Esophagus muscularis mucosa (tissue), 4 donors: ENCODE measurements at places on chromosomes 3 and 15. TPM values are rescaled to one million over a fixed set of nuclear protein-coding genes. Genes with fewer than 3 reads are reported as not detected.

The COMMD2 gene
- total RNA-seq = 17.7 TPM

DNA sequence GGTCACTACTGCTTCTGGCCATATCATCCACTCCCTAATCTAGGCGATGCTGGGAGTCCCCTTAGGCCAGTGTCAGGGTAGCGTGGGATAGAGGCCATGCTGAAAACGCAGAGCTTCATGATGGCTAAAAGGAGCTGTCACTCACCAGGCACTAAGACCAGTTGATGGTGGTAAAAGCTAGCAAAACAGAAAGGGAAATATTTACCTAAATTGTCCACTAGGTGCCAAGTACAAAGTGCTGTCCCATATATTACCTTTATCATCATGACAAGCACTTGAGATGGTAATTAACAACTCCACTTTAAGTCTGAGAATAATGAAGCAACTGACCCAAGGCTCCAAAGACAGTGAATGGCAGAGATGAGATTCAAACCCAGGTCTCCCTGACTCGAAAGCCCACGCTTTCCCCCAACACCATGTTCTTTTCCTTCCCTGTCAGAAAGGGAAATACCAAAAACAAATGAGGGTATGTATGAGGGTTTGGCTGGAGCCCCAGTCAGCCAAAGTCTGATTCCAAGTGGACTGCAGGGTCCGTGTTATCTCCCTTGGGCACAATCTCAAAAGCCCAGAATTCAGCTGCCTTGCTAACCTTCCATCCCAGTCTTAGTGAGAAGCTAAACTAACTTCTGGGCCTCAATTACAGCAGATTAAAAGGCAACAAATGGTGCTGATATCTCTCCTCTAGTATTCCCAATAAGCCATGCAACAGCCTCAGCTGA lies 84.7 kb downstream of the RBPMS2 start:
- no peak for DNase-seq

- no peak for DNase-seq
Measured at GRCh38 chr3:13260259-13261103, 159.6 kb downstream of the NUP210 start.

DNA sequence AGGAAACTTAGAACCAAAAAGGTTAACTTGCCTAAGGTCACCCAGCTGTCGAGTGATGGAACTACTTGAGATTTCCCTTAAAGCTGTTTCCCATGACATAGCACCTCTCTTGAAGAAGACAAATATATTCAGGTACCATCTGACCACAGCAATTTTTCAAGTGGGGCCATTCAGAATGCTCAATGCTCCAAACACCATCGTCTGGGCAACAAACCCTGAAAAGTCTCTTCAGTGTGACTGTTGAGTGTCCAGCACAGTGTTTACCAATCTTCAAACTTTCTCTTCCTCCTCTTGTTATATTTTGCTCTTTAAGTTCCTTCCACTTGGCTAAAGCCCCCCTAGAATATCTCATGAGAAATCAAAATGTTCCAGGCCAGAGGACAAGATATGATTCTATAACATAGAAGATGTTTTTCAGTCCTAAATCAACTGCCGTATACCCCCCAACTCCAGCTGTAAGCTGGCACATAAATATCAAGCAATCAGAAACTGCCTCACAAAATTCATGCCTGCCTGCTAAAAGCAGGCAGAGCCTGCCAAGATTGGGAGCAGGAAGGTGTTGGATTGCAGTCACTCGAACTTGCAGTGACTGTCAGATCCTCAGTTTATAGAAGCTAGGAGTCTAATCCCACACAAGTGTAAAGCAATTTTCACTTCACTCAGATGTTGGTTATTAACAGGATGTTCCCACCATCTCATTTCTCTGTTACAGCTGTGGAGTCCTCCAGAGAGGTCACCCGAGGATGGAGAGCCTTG lies 230.5 kb upstream of the MRPL3 start:
- DNase-seq = no peak

- peak; percentile 94 for DNase-seq
Measured at GRCh38 chr15:89776274-89777072, at the start of gene MESP2. Gene MESP2, plus strand, starts transcription at chr15:89776332. Its CDS starts 26 bp downstream, at chr15:89776358.

DNA sequence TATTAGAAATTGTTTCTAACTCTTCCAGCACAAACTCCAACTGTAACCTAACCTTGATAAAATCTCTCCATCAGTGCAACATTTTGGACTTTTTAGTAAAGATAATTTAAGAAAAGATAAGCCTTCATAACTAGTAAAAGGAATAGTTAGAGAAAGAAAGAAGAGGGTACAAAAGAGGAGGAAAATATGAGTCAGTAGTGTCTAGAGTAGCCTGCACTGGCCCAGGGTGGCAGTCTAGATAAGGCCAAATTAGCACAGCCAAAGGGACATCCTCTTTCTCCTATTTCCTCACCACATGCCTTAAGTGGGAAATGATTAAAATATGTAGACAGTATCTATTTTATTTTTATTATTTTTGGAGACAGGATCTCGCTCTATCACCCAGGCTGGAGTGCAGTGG lies 3.7 kb downstream of the PROS1 start:
- DNase-seq = no peak

- DNase-seq = peak; percentile 70
Measured at GRCh38 chr15:67945951-67946700, 106.3 kb upstream of the RNU6-1 start.

The ROBO2 gene
- total RNA-seq = 1.1 TPM

The FNDC3B gene
- 64.9 TPM for total RNA-seq
